ENCODE measurements at places on chromosomes 4 and X. TPM values are rescaled to one million over a fixed set of nuclear protein-coding genes. Genes with fewer than 3 reads are reported as not detected.

DNA sequence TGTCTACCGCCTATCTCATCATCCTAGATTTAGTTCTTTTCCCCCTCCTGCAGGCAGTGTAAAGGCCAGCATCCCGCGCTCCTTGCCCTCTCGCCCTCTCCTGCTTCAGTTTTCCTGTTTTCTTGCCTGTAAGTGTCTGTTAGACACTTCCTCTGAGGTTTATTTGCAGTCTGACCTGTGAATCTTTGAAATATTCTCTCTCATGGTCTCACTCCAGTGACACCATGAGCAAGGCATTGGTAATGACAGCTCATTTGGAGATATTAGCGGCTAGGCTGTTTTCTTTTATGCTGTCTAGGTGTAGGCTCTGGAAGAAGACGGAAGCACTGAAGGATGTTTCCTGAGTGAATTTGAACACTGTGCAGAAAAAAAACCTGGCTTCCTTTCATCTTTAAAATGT lies 179.6 kb downstream of the KDR start:
- H3K36me3 ChIP-seq, result no peaks in the 10 kb centered on the region
- no peak for DNase-seq
- no peak overlapping the region for H3K4me3 ChIP-seq
- no peaks in the 10 kb centered on the region for H3K27me3 ChIP-seq

- no peaks in the 10 kb centered on the region for H3K27me3 ChIP-seq
- no peak overlapping the region for H3K27ac ChIP-seq
- H3K36me3 ChIP-seq, result no peaks in the 10 kb centered on the region
- no peak overlapping the region for H3K4me3 ChIP-seq
- no peak for DNase-seq
Observed at GRCh38 chr4:40121515-40121914, 64.9 kb downstream of the N4BP2 start.

DNA sequence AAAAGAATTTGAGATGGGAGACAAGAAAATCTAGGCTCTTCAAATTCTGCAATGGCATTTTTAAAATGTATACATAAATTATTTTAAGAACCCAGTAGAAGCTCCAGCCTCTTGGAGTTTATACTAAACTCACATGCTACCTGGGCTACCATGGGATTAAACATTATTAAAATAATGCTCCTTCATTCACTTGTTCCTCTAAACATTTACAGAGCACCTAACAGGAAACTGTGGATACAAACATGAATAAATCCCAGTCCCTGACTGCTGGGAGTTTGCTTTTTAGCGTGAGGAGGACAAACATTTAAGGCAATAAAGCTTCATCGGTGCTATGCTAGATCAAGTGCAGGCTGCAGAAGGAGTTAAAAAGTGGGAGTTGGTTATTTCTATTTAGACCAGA lies 5.4 kb upstream of the SPP1 start:
- H3K27me3 ChIP-seq, result no peaks in the 10 kb centered on the region
- H3K27ac ChIP-seq, result no peak overlapping the region
- no peaks in the 10 kb centered on the region for H3K4me1 ChIP-seq
- H3K36me3 ChIP-seq, result no peaks in the 10 kb centered on the region

DNA sequence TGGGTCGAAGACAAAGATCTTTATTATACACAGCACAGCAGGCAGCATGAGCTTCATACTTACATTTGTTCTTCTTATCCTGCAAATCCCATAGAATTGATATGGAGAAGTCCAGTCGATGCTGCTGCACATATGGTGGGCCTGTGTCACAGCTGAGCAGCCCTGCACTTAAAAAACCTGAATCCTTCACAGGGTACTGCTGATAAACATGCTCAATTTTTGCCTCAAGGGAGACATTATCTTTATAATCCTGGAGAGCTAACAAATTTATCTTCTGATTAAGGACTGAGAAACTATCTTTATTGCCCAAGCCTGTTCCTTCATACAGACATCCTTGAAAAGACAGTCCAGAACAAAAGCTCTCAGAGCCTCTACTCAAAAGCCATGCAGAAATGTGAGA lies 434.4 kb upstream of the FAM47C start:
- no peaks in the 10 kb centered on the region for H3K4me1 ChIP-seq
- H3K4me3 ChIP-seq, result no peak overlapping the region
- DNase-seq, result no peak
- peaks cover 6% of the 10 kb centered on the region for H3K27me3 ChIP-seq

DNA sequence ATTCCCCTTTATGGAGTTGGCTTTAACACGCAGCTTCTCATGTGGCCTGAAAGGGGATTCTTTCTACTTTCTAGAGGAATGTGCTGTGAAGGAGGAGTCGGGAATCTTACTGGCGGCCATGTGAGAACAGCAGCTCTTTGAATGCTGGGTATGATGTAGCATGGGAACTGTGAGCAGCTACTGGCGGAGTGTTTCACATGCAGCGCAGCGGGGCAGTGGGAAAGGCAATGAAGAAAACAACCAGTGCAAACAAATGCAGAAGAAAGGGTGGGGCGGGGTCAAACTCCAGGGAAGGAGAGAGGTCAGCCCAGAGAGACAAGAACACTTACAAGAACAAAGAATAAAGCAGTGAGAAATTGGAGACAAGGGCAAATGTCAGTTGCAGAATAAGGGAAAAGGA lies 363.8 kb upstream of the FTHL17 start:
- no peak for DNase-seq
- no peak overlapping the region for H3K27ac ChIP-seq
- H3K4me3 ChIP-seq, result no peak overlapping the region
- H3K36me3 ChIP-seq, result no peaks in the 10 kb centered on the region

- H3K4me3 ChIP-seq, result no peak overlapping the region
- H3K27me3 ChIP-seq, result no peaks in the 10 kb centered on the region
- no peaks in the 10 kb centered on the region for H3K36me3 ChIP-seq
- no peak overlapping the region for H3K27ac ChIP-seq
Observed at GRCh38 chr4:66691101-66691500, 854.2 kb downstream of the CENPC start.

DNA sequence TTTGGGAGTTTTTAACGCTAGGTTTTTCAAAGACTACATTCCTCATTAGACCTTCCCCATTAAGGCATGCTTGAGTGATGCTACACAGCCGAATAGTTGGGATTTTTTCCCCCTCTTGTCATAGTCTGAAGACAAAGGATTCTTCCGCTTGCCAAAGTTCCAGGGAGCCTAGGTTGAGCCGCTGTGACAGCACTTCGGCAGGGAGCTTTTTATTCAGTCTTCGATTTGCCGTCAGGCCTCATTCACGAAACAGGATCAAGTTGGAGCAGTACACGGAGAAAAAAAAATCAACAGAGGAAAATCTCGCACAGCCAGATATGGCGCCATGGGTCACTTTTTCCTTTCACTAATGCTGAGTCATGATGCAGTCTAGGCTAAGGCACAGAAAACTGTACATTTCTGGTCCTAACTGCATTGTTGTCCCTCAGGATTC lies 24.3 kb downstream of the SHROOM3 start:
- no peaks in the 10 kb centered on the region for H3K27me3 ChIP-seq
- no peaks in the 10 kb centered on the region for H3K4me1 ChIP-seq
- DNase-seq, result no peak
- H3K4me3 ChIP-seq, result no peak overlapping the region
- H3K36me3 ChIP-seq, result no peaks in the 10 kb centered on the region

- no peak overlapping the region for H3K4me3 ChIP-seq
- peaks cover 30% of the 10 kb centered on the region for H3K4me1 ChIP-seq
- no peak for DNase-seq
- H3K27me3 ChIP-seq, result no peaks in the 10 kb centered on the region
Observed at GRCh38 chr4:119735165-119735651, 106.6 kb upstream of the PDE5A start.

DNA sequence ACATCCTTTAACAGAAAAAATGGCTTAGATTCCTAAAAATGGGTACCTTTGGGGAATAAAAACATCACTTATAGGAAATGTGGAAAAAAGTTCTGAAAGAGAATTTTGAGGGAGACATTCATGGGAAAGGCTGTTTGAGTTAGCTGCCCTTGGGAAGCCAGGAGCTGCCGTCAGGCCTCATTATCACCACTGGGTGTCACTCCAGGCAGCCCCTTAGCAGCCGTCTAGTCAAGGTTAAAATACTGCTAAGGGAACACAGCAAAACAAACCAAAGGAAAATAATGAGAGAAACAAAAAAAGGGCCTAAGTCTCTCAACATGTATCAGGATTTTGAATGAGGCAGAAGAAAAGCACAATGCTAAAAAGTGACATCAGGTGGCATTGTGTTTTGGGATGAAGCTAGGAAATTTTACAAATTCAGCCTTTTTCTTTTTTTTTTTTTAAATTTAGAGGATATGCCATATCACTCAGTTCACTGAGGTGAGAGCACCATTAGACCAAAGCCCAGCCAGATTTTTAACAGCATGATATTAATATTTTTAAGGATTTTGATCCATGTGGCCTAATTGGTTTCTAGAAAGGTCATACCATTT lies 235.3 kb downstream of the GPAT3 start:
- H3K4me1 ChIP-seq, result no peaks in the 10 kb centered on the region
- H3K27ac ChIP-seq, result no peak overlapping the region
- no peak for DNase-seq
- H3K4me3 ChIP-seq, result no peak overlapping the region

DNA sequence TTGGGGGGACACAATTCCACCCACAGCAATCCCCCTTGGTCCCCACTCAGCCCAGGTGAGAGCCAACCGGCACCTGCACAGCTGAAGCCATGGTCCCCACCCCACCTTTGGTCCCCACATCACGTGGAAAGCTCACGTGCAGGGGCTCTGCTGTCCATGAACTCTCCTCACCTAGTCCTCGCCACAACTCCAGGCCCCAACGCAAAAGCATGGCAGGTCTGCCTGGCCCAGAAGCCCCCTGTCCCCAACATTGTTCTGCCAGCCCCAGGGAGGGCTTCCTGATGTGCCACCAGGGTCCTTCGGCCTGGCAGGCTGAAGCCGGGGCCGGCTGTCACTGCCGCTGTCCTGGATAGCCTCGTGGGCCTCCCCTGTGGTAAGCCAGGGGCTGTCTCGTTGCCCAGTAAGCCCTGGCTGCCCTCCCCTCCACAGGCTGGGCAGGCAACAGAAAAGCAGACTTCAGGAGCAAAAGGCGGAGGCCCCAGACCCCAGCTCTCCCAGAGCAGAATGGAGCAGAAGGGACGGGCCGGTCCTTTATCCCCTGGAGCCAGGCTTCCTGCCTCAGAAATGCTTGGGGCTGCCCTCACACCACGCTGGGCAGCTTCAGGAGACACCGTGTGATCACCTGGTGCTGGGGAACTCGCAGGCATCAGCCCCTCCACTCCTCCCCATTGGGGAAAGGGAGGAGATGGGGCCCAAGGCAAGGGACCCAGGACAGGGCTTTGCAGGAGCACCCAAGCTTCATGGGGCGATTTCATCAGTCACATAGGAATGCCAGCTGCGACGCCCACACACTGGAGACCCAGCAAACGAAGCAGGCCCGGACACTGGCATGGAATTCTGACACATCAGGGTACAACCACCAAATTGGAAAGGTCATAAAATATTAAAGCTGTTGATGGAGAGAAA lies 103.7 kb downstream of the ADRA2C start:
- H3K27me3 ChIP-seq, result peaks cover 74% of the 10 kb centered on the region
- no peak overlapping the region for H3K27ac ChIP-seq
- no peaks in the 10 kb centered on the region for H3K36me3 ChIP-seq
- H3K4me1 ChIP-seq, result no peaks in the 10 kb centered on the region
- no peak overlapping the region for H3K4me3 ChIP-seq

- no peak overlapping the region for H3K4me3 ChIP-seq
- H3K27me3 ChIP-seq, result no peaks in the 10 kb centered on the region
- DNase-seq, result no peak
Observed at GRCh38 chr4:184270808-184271413, 53.2 kb upstream of the ENPP6 start.

GRCh38 chrX:48472851-48473703 lies 2.9 kb upstream of the FTSJ1 start:
- no peaks in the 10 kb centered on the region for H3K27me3 ChIP-seq
- H3K4me1 ChIP-seq, result no peaks in the 10 kb centered on the region
- DNase-seq, result no peak
- no peak overlapping the region for H3K27ac ChIP-seq
- H3K36me3 ChIP-seq, result no peaks in the 10 kb centered on the region
- H3K4me3 ChIP-seq, result no peak overlapping the region

Gene NPNT
- total RNA-seq, result 2.3 TPM

Gene SEC24D
- 5.8 TPM for total RNA-seq

Gene ZCCHC18
- 0.13 TPM for total RNA-seq

Gene DNAAF6
- not detected for total RNA-seq

Gene GALNT7
- 3.2 TPM for total RNA-seq

Gene LUZP4
- not detected for total RNA-seq

Gene TLR2
- 3.7 TPM for total RNA-seq

Gene SYP
- 1.0 TPM for total RNA-seq

Gene SMARCA1
- total RNA-seq, result 19.0 TPM

Gene TEC
- total RNA-seq, result 1.5 TPM

All from psoas muscle (tissue), 8 donors.